Activated CD4-positive, CD25-positive, alpha-beta regulatory T cell treated with anti-CD3 and anti-CD28 coated beads, Interleukin-2, amount 50 U/mL, for 24 hours (primary cell): ENCODE measurements at places on chromosomes 3 and 15.

GRCh38 chr3:23747841-23748240, 57.9 kb upstream of the UBE2E1 start:
- no peak for ATAC-seq

- no peak for ATAC-seq
Measured at GRCh38 chr3:52830535-52831258, at the start of gene ITIH4. ITIH4 (minus strand) TSS chr3:52830672; CDS start chr3:52830642, 30 bp downstream.

DNA sequence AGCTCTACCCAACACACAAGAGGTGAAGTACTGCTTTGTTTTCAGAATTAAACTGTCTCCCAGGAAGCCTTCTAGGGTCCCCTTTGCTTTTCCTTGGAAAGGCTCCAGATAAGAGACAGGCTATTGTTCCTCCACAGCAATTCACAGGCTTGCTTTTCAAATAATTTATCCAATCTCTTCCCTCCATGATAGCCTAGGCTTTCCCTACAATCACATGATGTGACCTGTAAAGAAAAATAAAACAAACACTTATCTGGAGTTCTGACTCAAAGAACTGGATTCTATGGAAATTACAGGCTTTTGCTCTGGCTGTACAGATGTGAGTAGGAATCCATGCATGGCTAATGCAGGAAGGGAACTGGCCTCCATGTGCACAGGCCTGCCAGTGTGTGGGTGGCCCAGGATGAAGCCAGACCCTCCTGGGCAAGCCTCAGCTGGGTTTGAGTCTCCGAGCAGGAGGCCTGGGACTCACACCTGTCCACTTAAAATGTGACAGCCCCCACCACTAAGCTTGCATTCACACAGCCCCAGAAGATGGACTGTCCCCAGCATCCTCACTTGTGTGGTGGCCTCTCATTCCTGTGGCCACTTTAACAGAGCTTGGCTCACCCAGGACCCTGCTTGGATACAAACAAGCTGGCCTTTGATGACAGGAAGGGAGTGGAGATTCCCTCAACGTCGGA, 75.8 kb upstream of the LEKR1 start:
- no peak for ATAC-seq

DNA sequence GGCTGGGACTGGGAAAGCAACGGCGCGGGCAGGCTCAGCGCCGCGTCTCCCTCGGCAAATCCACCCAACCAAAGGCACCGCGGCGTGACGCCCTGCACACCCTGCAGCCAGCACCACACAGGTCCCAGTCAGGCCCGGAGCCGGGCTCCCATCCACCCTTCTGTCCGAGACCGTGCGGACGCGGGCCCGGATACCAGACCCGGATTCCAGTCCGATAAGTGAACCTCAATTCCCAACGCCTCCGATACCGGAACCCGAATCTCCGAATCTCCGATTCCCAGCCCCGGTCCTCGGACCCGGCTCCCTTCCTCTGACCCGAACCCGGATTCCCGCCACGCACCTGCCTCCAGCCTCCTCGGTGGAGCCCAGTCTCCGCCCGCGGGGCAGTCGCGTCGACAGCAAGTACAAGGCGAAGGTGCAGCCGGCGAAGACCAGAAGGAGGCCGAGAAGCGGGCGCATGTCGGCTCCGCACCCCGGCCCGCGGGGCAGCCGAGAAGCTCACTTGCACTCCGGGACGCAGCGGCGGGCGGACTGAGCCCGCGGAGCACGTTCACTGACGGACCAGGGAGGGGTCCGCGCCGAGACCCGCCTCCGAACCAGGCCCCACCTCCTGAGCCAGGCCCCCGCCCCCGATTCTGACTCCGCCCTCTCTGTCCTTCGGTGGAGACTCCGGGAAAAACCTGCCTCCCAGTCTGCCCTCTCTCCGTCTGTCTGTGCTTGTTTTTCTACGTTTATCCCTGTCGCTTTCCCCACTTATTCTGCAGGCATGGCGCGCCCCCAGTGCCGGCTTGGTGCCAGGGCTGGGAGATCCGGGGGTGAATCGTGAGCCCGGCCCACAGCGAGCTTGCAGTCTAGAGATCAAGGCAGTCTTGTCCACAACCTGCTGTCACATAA, at the start of gene TMEM41A:
Gene TMEM41A, minus strand, starts transcription at position 533 of the 894 bp plus-strand sequence. Its CDS starts 74 bp downstream, at position 459.
- ATAC-seq: peak; percentile 98

- no peak for ATAC-seq
Measured at GRCh38 chr15:60061758-60062157, 57.6 kb downstream of the FOXB1 start.

DNA sequence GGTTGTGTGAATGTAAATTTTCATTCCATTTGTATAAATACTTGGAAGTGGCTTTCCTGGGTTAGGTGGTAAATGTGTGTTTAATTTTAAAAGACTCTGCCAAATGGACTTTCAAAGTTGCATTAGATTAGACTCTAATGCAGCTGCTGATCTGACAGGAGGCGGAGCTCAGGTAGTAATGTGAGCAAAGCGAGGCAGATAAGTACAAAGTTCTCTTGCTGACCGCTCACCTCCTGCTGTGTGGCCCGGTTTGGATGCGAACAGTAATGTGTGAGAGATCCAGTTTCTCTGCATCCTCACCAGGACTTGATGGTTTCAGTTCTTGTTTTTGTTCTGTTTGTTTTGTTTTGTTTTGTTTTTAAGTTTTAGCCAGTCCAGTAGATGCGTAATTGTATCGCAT, 34.9 kb upstream of the GABRA5 start:
- no peak for ATAC-seq

DNA sequence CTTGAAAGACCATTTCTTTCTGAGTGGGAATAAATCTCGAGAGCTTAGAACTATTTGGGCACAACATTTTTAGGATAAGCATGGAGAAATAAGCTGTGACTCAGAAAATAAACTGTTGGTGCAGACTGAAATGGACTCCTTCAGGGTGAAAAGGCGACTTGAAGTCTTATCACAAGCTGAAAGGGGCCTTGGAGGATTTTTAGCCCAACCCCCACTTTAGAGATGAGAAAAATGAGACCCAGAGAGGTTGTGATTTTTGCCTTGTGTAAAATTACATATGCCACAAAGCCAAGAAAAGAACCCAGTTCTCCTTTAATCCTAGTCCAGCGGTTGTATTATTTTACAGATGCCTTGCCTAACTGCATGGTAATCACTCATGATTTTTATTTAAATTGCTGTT, 1.5 kb downstream of the ATP1B3 start:
- ATAC-seq: no peak

DNA sequence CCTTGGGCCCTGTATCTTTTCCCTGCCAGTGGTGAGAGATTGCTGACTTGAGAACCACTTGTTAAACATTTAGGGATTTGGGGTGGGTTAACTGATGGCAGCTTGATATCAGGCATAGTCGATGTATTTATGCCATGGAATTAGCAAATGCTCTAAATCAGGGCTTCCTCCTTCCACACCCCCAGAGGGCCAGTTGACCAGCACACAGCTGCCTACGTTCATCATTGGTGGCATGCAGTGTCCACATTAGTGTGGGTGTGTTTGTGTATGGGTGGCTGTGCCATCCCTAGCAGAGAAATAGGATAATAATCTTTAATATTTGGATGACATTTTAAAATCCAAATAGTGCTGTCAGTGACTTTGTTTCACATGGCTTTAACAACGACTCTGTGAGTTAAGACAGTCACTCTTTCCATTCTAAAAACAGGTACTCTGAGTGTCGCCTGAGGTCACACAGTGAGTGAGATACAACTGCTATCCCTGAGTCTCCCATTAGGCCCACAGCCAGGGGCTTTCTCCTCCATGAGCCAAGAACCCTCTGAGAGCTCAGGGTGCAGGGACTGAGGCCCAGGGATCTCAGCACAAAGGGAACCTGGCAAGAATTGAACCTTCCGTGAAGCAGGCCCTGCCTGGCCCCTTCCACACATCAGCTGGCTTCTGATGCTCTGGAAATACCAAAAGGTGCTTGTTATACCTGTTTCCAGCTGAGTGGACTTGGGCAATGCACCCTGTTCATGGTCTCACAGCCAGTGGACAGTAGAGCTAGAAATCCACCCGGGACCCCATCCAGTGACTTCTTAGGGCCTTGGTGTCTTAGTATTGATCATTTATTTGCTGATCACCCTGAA, 4.3 kb upstream of the LTF start:
- ATAC-seq: no peak

DNA sequence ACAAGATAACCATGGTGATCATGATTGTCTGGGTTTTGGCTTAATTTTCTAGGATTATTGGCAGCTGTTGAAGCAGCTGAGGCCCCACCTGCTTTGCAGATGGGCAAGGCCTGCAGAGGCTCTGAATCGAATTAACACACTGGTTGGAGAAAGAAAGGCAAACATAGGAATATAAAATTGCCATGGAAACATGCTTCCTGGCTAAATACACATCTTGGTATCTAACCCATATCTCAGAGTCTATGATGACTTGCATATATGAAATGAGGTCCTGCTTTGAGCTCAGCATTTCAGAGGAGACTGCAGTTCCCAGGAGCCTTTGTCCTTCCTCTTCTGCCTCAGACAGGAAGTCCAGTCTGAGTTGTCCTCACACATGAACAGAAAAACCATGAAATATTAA, 24.3 kb upstream of the SV2B start:
- ATAC-seq: no peak

DNA sequence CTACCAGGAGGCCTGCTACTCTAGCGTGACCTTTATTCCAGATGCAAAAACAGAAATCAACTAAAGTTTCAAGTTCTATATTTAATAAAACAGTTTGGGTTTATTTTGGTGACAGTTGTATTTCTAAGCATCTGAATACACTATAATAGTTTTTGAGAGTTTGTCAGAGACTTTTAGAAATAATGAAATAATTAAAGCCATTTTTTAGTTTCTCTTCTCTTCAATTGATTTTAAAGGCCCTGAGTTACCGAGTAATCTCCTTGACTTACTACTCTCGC, 523.4 kb downstream of the CADM2 start:
- no peak for ATAC-seq

- ATAC-seq: no peak
Measured at GRCh38 chr3:40189118-40189517, 120.4 kb upstream of the EIF1B start.

- ATAC-seq: no peak
Measured at GRCh38 chr15:85709250-85709649, 85.5 kb downstream of the KLHL25 start.

DNA sequence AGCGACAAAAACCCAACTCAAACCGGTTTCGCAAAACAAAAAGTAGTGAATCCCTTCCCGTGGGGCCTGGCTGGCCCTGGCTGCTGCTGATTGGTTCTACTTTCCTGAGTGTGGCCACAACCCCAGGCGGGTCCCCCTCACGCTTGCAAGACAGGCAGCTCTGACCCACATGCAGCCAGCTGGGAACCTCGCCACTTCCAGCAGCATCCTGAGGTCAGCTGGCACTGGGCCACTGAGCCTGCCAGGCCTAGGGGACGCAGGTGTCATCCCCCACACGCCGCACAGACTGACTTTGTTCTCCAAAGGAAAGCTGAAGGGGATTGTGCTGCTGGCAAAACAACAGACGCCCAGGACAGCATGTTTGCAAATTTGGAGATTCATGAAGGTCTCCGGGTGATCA, 111.1 kb downstream of the TPRA1 start:
- no peak for ATAC-seq

GRCh38 chr3:101902041-101902440, 52.7 kb downstream of the NFKBIZ start:
- ATAC-seq: peak; percentile 30

DNA sequence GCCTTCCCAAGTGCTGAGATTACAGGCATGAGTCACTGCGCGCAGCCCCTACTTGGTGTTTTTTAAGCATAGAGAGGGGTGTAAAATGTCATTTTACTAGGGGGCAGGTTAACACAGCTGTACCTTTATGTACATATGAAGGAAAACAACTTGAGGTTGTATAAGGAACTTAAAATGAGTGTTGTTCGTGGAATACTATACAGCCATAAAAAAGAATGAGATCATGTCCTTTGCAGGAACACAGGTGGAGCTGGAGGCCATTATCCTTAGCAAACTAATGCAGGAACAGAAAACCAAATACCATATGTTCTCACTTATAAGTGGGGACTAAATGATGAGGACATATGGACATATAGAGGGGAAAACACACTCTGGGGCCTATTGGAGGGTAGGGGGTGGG, 256.2 kb upstream of the C2CD4B start:
- no peak for ATAC-seq

DNA sequence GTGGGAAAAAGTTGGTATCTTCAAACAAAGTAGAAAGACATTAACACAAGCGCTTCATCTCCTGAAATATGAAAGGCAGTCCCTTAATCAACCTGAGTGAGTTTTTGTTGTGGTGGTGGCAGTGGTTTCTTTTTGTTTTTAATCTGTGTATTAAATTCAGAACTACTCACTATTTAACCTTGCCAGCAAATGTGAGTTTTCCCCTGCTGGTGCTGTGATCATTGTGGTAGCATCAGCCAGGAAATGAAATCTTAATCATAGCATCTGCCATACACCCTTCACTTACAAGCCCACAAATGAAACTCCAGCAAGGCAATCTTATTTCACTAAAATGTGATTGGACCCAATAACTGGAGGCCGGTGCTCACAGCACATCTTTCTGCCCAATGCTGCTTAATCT, 229.7 kb downstream of the SHOX2 start:
- ATAC-seq: no peak

DNA sequence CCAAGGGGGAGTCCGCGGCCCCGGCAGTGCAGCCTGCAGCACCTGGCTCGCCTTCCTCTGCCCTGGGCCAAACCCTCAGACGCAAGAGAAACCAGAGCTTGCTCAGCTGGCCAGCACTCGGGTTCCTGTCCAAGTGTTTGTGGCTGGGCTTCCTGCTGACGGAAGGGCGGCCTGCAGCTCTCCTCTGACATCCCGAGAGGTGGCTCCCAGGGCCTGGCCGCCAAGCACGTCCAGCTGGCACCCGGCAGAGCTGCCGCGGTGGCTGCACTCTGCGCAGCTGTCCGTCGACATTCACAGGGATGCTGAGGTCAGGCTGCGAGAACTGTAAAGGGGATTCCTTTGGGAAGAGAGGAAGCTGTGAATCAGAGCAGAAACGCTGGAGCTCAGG, 85.6 kb downstream of the CPN2 start:
- no peak for ATAC-seq

- ATAC-seq: no peak
Measured at GRCh38 chr3:44982817-44983216, 6.8 kb downstream of the EXOSC7 start.

- no peak for ATAC-seq
Measured at GRCh38 chr3:191237047-191237882, 38.2 kb downstream of the OSTN start.

DNA sequence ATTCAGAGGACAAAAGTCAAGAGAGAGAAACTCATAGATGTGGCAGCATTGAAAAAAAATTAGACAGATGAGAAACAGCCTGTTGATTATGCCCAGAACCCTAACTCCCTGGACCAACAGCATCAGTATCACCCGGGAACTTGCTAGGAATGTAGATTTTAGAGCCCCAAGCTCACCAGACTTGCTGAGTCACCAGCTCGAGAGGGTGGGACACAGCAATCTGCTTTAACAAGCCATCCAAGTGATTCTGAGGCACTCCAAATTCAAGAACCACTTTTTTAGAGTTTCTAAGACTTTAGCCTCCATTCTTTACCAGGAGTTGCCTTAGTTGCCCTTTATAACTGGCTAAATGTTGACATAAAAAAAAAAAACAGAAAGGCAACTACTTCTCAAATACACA, 70.9 kb downstream of the CGGBP1 start:
- no peak for ATAC-seq
